Stimulated activated CD8-positive, alpha-beta memory T cell treated with anti-CD3 and anti-CD28 coated beads, Interleukin-15, amount 100 ng/mL, for 1 hour (primary cell): ENCODE measurements at places on chromosomes 12 and 14.

- no peak for DNase-seq
Observed at GRCh38 chr12:99157946-99158345, 489.6 kb upstream of the GARIN6 start.

DNA sequence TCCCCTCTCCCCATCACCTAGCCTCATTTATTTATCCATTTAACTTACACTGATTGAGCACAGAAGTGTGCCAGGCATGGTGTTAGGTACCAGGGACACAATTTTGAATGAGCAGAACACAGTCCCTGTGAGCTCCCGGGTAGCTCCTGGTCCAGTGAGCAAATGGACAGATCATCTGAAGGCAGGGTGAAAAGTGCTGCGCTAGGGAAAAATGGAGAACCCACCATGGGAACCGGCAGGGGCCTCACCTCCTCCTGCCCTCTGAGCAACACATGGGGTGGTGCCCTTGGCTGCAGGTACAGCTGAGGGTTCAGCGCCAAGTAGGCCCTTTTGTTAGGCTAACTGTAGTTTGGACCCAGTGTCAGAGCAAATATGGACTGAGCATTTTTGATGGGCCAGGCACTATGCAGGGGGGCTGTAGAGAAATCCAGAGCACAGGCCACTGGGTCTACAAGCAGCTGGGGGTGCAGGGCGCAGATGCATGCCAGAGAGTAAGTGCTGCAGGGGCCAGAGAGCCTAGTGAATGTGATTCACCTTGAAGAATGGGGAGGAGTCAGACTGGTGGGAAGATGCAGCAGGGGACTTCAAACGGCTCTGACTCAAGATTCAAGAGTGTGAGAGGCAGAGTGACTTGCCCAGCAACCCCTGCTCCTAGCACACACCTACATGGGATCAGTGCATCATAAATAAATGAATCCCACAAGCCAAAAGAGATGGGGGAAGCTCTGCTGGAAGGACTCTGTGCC lies 28.2 kb downstream of the LTBP2 start:
- DNase-seq = no peak

DNA sequence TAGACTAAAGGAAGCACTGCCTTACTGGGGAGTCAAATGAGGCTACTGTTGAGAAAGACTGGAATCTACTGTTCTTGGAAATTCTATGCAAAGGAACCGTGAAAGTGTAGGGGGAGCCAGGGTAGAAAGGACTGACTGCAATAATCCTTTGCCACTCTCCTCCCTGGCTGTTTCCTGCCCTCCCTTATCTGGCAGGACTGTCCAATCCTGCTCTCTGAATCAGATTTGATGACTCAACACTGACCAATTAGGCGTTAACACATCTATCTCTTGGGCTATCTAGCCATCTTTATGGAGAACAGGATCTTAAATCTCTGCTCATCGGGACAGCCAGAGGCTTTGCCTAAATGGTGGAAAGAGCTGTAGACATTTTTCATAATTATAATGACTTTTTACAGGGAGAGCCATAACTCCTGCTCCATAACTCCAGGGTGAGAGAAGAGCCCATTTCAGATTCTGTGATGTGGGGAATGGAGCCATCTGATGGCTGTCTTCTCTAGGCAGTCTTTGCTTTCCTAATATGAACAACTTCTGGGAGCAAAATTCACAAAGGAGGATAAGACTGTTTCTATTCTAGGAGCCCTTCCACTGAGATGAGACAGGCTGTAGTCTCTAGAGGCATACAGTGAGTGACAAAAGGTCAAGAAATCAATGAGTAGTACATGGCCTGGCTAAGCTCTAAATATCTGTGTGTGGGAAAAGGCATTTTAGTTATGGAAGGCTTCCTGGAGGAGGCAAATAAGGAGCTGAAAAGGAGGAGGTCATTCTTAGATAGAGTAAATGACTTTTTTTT lies 68.9 kb upstream of the CISTR start:
- no peak for DNase-seq

DNA sequence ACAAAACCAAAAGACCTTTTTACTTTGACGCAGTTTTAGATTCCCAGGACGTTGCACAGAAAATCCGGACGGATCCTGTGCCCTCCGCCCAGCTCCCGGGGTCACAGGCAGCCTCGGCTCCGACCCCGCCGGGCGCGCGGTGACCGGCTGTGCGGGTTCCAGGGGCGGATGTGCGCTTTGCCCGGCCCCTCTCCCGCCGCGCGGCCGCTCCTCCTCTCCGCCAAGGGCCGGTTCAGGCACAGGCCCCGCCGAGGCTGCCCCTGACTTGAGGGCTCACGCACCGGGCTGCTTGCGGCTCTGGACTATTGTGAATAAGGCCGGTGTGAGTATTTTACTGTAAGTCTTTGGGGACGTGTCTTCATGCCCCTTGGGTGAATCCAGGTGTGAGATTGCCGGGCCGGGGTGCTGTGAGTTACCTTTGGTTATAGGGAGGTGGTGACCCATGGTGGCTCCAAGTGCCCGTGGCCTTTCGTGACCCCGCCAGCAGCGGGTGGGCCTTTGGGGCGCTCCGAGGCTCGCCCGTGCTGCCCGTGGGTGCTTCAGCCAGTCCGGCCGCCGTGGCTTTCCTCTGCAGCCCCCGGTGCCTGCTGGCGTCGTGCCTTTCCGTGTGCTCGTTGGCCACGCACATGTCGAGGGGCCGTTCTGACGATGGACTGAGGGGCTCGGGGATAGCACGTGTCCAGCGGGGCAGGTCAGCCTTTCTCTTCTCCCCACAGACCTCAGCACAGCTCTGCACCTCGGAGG lies 45.9 kb downstream of the NOC4L start:
- DNase-seq = no peak

DNA sequence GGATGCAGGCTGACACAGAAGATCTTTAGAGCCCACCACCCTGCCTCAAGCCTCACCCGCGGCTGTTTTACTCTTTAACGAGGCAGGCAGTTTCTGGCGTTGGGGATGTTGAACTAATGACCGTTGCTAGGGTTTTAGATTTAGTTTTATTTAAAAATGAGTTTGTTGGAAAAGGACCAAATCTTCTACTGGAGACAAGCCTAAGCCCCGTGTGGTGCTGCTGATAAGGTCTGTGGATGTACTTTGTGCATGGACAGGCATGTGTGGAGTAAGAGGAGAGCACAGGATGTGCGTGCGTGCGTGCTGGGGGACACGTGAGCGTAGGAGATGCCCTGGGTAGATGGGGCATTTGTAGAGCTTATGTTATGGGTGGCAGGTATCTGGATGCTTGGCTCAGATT lies 5.7 kb downstream of the NTF3 start:
- no peak for DNase-seq

GRCh38 chr14:89598548-89599186 lies 181.6 kb upstream of the FOXN3 start:
- DNase-seq = no peak

GRCh38 chr14:52355016-52355431 lies 40.9 kb downstream of the PTGER2 start:
- no peak for DNase-seq

- DNase-seq = no peak
Observed at GRCh38 chr12:1205512-1206060, 214.6 kb downstream of the ERC1 start.

- no peak for DNase-seq
Observed at GRCh38 chr14:95482627-95483308, 33.7 kb downstream of the SYNE3 start.

DNA sequence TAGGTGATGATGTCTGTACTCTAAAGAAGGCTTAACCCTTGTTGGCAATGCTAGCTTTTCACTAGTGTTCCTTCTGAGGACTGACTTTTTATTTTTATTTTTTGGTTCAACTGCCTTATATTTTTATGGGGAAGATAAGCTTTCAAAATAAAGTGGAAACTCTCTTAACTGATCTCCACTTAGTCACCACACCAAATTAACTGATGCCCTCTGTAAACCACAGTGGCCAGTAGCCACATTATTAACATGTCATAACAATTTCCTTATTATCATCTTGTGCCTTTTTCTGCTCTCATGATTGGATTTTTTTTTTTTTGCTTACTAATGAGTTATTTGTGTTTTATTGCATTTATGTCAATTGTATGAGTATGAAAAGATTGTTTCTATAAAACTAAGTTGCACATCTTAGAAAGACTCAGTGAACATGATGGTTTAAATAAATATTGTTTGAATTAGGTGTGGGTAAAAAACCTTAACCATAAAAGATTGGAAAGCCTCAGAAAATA lies 56.9 kb downstream of the SCFD1 start:
- no peak for DNase-seq
